ENCODE measurements at places on chromosomes 12 and 14. TPM values are rescaled to one million over a fixed set of nuclear protein-coding genes. Genes with fewer than 3 reads are reported as not detected.

DNA sequence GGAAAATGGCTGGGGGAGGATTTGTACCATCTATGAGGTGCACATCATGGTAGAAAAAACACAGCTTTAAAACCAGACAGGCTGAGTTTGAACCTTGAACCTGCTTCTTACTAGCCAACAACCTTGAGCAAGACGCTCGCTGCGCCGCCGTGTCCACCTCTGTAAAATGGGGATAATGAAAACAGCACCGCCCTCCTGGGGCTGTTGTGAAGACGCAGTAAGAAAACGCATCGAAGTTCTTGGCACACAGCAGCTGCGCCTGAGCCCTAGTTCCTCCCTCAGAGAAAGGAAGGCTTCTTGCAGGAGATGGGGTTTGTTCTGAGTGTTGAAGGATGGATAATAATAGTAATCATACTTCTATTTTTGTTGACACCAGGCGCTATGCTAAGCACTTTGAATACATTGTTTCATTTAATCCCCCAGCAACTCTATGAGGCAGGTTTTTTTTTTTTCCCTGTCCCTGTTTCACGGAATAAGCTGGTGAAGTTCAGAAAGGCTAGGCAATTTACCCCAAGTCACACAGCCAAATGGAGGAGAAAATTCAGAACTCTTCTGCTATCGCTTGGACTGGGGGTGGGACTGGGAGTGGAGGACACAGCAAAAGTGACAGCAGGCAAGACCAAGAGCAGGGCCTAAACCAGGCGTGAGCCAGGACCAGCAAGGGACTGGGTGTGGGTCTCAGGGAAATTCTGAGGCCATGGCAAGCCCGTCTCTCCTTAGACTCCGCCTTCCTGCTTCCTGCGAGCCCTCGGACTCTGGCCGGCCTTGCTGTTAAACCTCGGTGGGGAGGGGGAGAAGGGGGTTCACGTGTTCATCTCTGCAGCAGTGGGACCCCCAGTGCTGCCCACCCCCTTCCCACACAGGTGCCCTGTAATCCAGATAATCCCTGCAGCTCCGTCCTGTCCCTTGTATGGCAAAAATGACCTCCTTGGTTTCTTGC, 97.5 kb downstream of the LRRC74A start:
- no peak for DNase-seq

GRCh38 chr12:64691795-64692583, 67.2 kb downstream of the GNS start:
- DNase-seq, result no peak

DNA sequence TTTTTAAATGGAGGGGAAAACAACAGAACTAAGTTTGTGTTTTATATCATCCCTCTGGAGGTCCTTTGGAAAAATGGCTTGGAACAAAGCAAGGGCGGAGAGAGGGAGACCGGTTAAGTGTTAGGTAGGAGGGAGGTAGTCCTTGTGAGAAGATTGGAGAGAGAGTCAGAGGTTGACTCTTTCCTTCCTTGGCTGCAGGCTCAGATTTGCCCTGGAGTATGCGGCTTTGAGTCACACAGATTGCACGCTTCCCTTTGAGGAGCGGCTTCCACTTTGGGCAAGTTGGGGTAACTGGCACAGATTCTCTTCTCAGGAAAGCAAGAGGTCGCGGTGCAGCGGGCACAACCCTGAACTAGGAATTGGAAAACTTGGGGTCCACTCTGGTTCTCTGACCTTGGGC, 9.9 kb downstream of the SOCS2 start:
- no peak for DNase-seq

GRCh38 chr14:31967669-31967975, 109.5 kb upstream of the ARHGAP5 start:
- no peak for DNase-seq

DNA sequence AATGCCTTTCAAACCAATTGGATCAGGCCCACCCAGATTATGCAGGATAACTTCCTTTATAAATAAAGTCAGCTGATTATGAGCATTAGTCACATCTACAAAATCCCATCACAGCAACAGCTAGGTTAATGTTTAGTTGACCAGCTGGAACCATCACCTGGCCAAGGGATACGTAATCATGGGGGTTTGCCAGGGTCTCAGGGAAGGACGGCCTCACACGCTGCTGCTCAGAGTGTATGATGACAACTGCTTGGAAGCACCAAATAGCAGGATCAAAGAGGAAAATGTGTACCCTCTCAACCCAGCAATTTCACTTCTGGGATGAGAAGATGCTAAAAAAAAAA, 162.6 kb downstream of the SLC15A4 start:
- DNase-seq, result no peak

GRCh38 chr12:20950248-20950647, 139.7 kb downstream of the SLCO1B3 start:
- DNase-seq, result no peak

DNA sequence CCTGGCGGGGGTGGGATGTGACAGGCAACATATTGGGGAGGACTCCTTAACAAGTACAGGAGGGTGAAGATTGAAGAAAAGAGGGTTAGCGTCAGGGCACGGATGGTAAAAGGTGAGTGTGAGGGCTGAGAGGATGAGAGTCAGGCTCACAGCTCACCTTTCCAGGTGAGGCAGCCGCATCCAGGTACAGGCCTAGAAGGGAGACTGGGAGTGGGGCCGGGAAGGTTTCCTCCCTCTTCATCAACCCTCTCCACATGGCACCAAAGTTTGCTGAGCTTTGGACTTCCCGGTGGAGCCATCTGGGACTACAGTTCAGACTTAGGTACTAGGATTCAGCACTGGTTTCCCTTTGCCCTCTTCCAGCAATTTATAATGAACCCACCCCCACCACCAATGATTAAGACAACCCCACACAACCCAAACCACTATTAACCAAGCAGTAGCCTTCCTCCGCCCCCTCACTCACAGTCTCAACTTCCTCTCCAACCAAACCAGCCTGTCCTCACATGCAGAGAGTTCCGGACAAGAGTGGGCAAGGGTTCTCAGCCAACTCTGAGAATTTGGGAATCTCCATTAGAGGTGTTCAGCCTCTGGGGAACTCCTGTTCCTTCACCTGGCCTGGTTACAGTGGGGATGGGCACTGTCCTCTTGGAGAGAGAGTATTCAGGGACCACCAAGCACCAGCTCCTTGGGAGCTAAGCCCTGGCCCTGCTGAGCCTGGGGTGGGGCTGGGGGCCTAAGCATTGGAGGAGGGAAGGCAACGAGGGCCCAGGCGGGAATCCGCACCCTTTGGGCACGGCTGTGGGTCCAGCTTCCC, 2.4 kb upstream of the HOXC4 start:
- no peak for DNase-seq

- no peak for DNase-seq
These were observed 511.4 kb downstream of the PCNX1 start for GRCh38 chr14:71418532-71419245.

GRCh38 chr14:77470224-77470870, 12.5 kb downstream of the AHSA1 start:
- no peak for DNase-seq

GRCh38 chr12:19833775-19834501, 394.6 kb downstream of the AEBP2 start:
- no peak for DNase-seq

GALNT6 gene
- 8.0 TPM for total RNA-seq

HOXC12 gene
- total RNA-seq, result 1.1 TPM

MMP17 gene
- 5.8 TPM for total RNA-seq

EML5 gene
- total RNA-seq, result 1.4 TPM

WNT1 gene
- not detected for total RNA-seq

MMP19 gene
- 39.7 TPM for total RNA-seq

All from posterior vena cava (tissue), 2 donors.